ENCODE measurements at places on chromosomes 12 and 14. TPM values are rescaled to one million over a fixed set of nuclear protein-coding genes. Genes with fewer than 3 reads are reported as not detected.

DNA sequence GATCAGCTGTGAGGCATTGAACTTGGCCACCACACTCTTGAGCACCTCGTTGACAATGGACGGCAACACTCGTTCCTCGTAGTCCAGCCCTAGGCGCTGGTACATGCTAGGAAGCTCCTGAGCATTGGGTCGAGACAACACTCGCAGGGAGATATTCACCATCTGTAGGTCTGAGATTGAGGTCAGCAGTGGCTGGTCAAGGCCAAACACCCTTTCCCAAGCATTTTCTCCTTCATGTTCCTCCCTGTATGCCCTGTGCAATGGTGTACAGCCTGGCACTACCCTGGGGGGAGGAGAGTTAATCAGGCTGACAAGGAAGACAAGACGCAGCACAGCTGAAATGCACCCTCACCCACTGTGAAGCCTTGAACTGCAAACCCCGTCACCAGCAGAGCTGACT is 2.0 kb downstream of the PHB2 start:
- peaks cover 23% of the 10 kb centered on the region for H3K4me1 ChIP-seq
- H3K27me3 ChIP-seq, result no peaks in the 10 kb centered on the region
- H3K4me3 ChIP-seq, result peak overlapping the region; percentile 71

GRCh38 chr14:96502621-96503305 is 581 bp downstream of the PAPOLA start:
- H3K4me3 ChIP-seq, result peak overlapping the region; percentile 87
- H3K27ac ChIP-seq, result peak overlapping the region; percentile 93
- peaks cover 4% of the 10 kb centered on the region for H3K36me3 ChIP-seq
- no peak for DNase-seq
- peaks cover 21% of the 10 kb centered on the region for H3K4me1 ChIP-seq
- no peaks in the 10 kb centered on the region for H3K27me3 ChIP-seq

- H3K36me3 ChIP-seq, result no peaks in the 10 kb centered on the region
- H3K27ac ChIP-seq, result no peak overlapping the region
- no peak for DNase-seq
Observed at GRCh38 chr12:78060186-78060585, 229.5 kb downstream of the NAV3 start.

GRCh38 chr14:101788016-101788635 is 26.6 kb downstream of the PPP2R5C start:
- H3K27ac ChIP-seq, result no peak overlapping the region
- no peaks in the 10 kb centered on the region for H3K36me3 ChIP-seq
- no peaks in the 10 kb centered on the region for H3K4me1 ChIP-seq
- no peaks in the 10 kb centered on the region for H3K27me3 ChIP-seq
- H3K4me3 ChIP-seq, result no peak overlapping the region

The GALNT16 gene
- 0.72 TPM for total RNA-seq

DNA sequence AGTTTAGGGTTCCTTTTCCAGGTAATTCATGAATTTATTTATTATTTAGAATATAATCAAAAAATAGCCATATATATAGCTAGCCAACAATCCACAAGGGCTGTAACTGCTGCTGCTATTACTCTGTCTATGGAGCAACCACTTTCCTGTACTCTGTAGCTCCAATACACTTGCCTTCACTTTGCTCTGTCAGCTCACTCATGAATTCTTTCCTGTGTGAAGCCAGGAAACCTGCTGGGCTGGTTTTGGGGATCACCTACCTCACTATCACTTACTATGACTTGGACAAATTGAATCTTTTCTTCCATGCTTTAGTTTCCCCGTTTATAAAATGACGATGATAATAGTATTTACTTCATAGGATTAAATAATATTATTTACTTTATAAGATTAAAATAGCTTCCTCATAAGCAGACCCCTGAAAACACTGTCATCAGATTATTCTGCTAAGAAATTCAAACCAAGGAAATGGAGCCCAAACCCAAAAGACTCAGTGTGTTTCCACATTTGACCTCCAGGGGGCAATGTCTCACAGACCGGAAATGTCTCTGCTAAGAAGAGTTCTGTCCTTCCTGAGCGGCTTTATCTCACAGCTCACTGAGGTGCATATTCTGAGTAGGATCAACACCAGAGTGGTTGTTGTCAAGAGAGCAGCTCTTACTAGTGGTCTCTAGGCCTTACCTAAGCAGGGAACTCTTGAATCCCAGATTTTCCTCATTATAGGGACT is 457.1 kb downstream of the DAD1 start:
- H3K4me1 ChIP-seq, result no peaks in the 10 kb centered on the region
- H3K27me3 ChIP-seq, result no peaks in the 10 kb centered on the region
- no peak overlapping the region for H3K27ac ChIP-seq
- no peak for DNase-seq
- H3K36me3 ChIP-seq, result no peaks in the 10 kb centered on the region

- no peaks in the 10 kb centered on the region for H3K4me1 ChIP-seq
- H3K27me3 ChIP-seq, result no peaks in the 10 kb centered on the region
- no peaks in the 10 kb centered on the region for H3K36me3 ChIP-seq
- H3K4me3 ChIP-seq, result no peak overlapping the region
- no peak for DNase-seq
- no peak overlapping the region for H3K27ac ChIP-seq
Observed at GRCh38 chr14:24911324-24912109, 138.4 kb downstream of the STXBP6 start.

GRCh38 chr12:13339538-13339937 is 143.0 kb downstream of the EMP1 start:
- H3K4me3 ChIP-seq, result no peak overlapping the region
- H3K27me3 ChIP-seq, result no peaks in the 10 kb centered on the region
- no peaks in the 10 kb centered on the region for H3K36me3 ChIP-seq
- no peak for DNase-seq
- no peaks in the 10 kb centered on the region for H3K4me1 ChIP-seq

DNA sequence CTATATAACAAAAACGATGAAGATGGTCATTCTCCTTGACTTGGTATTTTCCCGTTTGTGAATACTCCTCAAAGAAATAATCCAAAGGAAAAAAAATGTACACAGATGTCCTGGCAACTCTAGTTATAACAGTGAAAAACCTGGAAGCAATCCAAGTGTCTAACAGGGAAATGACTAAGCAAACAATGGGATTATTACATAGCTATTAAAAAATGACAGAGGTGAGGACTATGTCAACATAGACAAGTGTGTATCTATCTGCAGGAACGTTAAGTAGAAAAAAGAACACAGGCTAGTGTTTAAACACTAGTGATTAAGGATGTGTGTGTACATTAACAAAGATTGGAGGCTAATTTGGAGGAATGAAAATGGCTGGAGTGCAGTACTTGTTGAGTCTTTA is 5.9 kb upstream of the APOLD1 start:
- H3K27me3 ChIP-seq, result no peaks in the 10 kb centered on the region
- H3K36me3 ChIP-seq, result no peaks in the 10 kb centered on the region
- no peak overlapping the region for H3K4me3 ChIP-seq
- H3K4me1 ChIP-seq, result peaks cover 13% of the 10 kb centered on the region

The CLSTN3 gene
- total RNA-seq, result 5.9 TPM

GRCh38 chr12:31906557-31907301 is 52.5 kb upstream of the RESF1 start:
- H3K4me3 ChIP-seq, result no peak overlapping the region
- no peaks in the 10 kb centered on the region for H3K4me1 ChIP-seq
- no peaks in the 10 kb centered on the region for H3K27me3 ChIP-seq
- H3K36me3 ChIP-seq, result no peaks in the 10 kb centered on the region
- DNase-seq, result no peak
- no peak overlapping the region for H3K27ac ChIP-seq

- H3K4me3 ChIP-seq, result no peak overlapping the region
- H3K4me1 ChIP-seq, result no peaks in the 10 kb centered on the region
- no peak overlapping the region for H3K27ac ChIP-seq
- no peak for DNase-seq
Observed at GRCh38 chr12:105736498-105736897, 402.3 kb downstream of the NUAK1 start.
